Kidney tubule cell (primary cell): ENCODE measurements at places on chromosomes 11 and 22.
A peak's percentile ranks its signal among the peaks of the same experiment; 100 is the strongest.

- DNase-seq: no peak
These were observed 22.5 kb downstream of the RCN1 start for GRCh38 chr11:32113200-32113919.

GRCh38 chr11:65423516-65424204 lies 1.1 kb downstream of the NEAT1 start:
- peak; percentile 52 for DNase-seq

GRCh38 chr11:67303835-67304411 lies 593 bp downstream of the SSH3 start:
- peak; percentile 63 for DNase-seq

- no peak for DNase-seq
These were observed 104.5 kb downstream of the UVRAG start for GRCh38 chr11:75919525-75919924.
